ENCODE measurements at places on chromosomes 12 and 14.

- no peak for DNase-seq
Observed at GRCh38 chr12:6457220-6457945, 5.5 kb downstream of the TAPBPL start.

DNA sequence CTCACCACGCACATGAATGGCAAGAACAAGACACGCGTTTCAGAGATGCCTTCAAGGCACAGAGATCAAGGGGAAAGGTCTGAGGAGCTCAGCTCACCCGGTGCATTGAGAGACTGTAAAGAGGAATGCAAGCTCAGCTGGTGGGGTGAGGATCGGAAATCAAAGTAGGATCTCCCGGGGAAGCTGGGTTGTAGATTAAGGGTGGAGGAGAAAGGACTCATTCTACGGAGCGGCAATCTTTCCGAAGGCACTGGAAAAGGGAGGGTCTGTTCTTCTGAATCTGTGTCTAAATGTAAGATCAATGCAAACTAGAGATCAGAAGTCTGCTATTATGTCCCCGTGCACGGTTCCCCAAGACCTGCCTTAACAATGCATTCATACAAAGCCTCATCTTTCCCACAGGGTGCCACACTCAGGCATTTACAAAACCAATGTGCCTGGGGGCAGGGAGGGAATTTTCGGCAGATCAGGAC lies 41.6 kb upstream of the PYGL start:
- no peak for DNase-seq

DNA sequence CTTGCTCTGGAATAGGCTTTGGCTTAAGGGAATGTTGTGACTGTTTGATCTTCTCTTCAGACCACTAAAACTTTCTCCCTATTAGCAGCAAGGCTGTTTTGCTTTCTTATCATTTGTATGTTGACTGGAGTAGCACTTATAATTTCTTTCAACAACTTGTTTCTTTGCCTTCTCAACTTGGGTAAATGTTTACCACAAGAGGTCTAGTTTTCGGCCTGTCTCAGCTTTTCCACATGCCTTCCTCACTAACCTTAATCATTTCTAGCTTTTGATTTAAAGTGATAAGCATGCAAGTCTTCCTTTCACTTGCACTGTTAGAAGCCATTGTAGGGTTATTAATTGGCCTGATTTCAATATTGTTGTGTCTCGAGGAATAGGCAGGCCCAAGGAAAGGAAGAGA lies 126.7 kb upstream of the AEBP2 start:
- no peak for DNase-seq

DNA sequence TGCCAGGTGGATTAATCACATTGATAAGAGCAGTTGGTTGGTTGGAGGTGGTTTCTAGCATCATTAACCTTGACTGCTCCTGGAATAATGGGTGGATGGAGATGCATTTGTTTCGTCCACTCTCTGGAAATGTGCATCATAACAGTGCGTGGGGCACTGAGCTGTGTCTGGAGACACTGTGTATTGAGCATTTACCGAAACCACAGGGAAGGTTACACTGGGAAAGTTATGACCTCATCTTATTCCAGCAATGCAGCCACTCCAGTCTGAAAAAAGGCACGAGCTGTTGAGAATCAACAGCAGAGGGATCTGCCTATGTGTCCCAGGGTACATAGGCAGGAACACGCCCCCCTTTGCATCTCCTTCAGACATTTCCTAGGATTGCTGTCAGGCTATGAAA lies 27.2 kb downstream of the RNFT2 start:
- DNase-seq = no peak

DNA sequence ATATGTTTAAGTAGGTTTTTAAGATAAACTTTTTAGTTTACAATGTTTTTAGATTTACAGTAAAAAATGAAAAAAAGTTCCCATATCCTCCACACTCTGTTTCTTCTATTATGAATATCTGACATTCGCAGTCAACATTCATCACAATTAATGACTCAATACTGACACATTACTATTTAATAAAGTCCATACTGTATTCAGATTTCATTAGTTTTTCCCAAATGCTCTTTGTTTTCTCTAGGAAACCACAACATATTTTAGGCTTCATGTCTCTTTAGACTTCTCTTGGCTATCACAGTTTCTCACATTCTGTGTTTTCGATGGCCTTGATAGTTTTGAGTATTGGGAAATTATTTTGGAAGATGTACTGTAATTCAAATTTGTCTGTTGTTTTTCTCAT lies 399.8 kb downstream of the SLC6A15 start:
- no peak for DNase-seq

GRCh38 chr14:105168496-105168978 lies at the start of gene JAG2:
TSS of gene JAG2 (minus strand) at chr14:105168776. CDS start at chr14:105168420, 356 bp downstream.
- DNase-seq = peak; percentile 39
